ENCODE measurements at places on chromosomes 13 and 19.

DNA sequence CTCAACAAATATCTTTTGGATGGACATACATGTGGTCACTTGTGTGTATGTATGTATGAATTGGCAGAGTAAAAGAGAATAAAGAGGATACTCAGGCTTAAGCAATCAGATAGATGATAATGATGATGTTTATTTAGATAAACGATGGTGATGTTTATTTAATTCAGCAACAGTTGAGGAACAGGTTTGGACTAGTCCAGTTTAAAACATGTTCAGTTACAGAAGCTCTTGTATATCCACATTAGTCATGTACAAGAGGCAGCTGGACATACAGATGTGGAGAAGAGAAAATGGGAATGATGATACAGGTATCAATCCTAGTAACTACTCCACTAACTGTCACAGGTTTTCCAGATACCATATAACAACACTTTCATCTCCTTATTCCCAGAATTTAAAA lies 232.1 kb downstream of the DIAPH3 start:
- no peak for DNase-seq

GRCh38 chr13:44664308-44664707 lies 88.2 kb upstream of the TSC22D1 start:
- no peak for DNase-seq

DNA sequence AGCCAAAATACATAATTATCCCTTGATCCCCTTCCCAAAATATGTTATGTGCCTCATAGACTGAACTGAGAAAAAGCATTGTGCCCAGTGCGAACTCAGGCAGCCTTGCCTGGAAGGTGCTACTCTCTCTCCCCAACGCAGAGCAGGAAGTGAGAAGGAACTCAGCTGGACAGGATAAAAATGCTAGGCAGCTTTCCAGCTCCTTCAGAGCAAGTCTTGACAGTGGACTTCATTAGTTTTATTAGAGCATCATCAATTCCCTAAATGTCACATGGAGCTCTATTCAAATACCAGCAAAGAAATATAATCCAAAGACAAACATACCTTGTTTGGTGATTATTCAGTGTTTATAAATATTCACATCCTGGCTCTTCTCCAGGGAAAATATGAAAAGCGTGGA lies 202.4 kb downstream of the RFC3 start:
- no peak for DNase-seq

DNA sequence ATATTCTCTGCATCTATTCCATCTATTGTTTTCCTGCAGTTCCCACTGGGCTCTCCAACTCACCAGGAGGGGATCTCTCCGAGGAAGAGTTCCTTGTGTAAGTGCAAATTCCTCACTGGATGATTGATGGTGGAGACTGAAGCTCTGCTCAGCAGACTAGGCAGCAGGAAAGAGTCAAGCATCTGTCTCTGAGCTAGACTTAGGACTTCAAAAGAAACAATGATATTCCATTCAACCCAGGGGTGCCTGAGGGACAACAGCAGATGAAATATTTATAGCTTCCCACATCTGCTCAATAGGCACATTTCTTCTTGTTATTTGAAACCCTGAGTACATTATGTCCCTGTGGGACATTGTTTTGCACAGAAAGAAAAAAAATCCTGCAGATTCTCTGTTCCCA lies at the start of the genes OR7A5 and OR7C1:
Gene OR7A5, minus strand, starts transcription at position 175 of the 400 bp plus-strand sequence. CDS start 6,944 bp downstream, outside the sequence.
Gene OR7C1, minus strand, starts transcription at position 175 of the 400 bp plus-strand sequence. CDS start 35,049 bp downstream, outside the sequence.
- no peak for DNase-seq

- no peak for DNase-seq
These were observed at the start of gene ZBTB32 for GRCh38 chr19:35704218-35704617. TSS of gene ZBTB32 (plus strand) at chr19:35704558. CDS start at chr19:35714627, 10,069 bp downstream.

- no peak for DNase-seq
These were observed 6.1 kb downstream of the TPRX1 start for GRCh38 chr19:47797996-47798903.

DNA sequence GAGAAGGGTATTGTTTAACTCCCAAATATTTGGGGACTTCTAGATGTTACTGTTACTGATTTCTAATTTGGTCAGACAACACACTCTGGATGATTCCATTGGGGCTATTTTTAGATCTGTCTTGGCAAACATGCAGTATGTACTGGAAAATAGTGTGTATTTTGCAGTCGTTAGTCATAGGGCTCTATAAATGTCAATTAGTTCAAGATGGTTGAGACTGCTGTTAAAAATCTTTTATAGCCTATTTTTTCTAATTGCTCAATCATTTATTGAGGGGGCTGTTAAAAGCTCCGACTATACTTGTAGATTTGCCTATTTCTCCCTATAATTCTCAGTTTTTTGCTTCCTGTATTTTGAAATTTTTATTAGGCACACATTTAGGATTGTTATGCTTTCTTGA lies 31.4 kb downstream of the PPP5C start:
- peak; percentile 44 for DNase-seq

GRCh38 chr19:31110336-31110735 lies 238.9 kb downstream of the TSHZ3 start:
- no peak for DNase-seq

DNA sequence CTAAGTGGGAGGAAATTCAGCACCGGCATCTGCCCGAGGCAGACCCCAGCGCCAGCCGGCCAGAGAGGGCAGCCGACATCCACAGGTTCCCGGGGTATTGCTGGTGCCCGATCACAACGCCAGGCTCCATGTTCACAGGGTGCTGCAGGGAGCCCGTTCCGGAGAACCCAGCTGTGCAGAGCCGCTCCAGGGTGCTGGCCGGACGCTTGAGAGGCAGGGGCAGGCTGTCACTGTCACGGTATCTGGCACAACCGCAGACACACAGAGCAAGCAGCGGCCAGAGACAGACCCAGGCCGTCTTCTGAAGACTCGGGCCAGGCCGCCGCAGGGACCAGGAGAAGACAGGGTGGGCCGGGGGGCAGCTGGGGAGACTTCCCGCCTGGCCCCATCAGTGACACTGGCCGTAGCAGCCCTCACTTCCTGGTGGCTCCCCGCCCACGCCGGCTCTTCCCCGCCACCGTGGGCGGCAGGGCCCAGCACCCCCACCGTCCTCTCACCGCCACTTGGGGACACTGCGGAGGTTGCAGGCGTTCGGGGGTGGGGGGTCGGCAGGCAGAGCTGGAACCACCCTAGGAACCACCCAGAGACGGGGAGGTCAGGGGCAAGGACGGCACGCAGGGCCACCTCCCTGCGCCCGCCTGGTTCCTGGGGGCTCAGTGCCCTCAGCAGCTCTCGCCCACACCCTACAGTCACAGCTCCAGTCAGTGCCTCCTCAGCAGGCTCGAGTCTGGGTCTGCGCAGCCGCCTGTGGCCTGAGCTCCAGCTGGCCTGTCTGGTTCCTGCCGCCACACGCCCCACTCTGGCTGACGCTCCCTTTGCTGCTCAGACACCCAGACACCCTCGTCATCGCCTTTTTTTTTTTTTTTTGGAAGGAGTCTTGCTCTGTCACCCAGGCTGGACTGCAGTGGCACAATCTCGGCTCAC lies 3.8 kb downstream of the RNF126 start:
- no peak for DNase-seq

DNA sequence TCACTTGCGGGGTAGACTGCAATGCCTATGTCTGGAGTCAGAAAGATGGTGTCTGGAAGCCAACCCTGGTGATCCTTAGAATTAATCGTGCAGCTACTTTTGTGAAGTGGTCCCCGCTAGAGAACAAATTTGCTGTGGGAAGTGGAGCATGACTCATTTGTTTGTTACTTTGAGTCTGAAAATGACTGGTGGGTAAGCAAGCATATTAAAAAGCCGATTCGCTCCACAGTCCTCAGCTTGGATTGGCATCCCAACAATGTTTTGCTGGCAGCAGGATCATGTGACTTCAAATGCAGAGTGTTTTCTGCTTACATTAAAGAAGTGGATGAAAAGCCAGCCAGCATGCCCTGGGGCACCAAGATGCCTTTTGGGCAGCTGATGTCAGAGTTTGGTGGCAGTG lies 9.5 kb upstream of the ERVV-1 start:
- DNase-seq, result no peak

DNA sequence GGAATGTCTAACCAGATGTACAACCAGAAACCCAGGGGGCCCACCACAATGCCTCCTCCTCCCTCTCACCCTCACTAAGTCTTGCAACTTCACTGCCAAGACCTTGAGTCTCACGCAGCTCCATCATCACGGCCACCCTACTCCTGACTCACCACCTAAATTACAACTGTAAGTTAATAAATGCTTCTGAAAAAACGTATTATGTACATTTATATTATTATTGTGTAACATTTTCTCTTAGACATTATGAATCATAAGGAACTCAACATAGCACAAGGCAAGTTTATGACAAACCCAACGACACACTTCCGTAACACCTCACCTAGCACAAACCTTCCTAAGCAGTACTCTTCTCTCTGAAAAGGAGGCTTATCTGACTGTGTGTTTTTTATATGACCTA lies 20.7 kb downstream of the MIPEP start:
- no peak for DNase-seq

DNA sequence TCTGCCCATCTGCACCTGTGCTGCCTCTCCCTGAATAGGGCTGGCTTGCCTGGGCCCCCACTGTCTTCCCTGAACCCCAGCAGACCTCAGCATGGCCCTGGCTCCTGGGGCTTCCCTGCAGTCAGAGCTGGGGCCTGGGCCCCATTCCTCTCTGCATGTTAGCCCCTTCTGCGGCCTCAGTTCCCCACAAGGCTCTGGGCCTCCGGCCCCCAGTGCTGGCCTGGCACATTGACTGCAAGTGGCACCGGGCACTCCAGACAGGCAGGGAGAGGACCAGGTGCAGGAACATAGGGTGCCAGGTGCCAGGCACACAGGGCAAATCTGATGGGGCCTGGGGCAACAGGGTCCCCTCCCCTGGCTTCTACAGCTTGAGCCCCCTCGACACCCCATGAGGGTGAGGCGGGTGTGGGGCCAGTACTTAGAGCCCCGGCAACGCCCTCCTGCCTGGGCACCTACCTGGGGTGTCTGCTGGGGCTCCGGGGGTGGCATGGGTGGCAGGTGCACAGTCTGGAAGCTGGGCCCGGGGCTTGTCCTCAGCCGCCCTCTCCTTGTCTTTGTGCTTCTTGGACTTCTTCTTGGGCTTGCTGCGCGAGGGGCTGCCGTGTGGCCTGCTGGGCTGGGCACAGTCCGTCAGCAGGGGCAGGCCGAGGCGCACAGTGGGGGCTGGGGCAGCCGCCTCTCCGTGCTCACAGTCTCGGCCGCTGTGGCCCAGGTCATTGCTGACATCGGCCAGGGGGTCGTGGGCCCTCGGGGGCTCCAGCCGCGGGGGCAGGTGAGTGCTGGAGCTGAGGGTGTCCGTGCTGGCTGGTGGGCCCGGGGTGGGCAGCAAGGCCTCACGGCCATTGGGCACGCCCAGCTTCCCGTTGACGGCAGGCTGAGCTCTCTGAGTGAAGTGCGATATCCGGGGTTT lies 12.3 kb upstream of the ISYNA1 start:
- no peak for DNase-seq

DNA sequence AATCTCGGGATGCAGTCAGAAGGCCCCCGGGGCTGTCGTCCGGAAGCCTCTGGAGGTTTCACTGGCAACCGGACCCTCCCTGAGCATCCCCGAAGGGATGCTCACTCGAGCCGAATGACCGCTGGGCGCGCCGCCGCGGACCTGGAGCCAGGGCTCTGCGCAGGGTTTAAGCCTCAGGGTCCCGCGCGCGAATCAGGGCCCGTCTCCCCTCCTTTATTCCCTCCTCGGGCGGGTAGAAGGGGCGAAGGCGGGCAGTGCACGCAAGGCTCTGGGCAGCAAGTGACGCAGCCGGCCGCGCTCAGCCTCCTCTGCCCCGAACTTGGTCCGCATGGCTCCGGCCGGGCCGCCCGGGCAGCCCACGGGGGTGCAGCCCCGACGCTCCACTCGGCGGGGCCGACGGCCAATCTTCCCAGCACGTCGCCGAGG lies 572 bp downstream of the SHISA2 start:
- DNase-seq, result no peak

GRCh38 chr19:10624585-10624984 lies 768 bp upstream of the SLC44A2 start:
- no peak for DNase-seq

GRCh38 chr13:106464076-106464475 lies 71.4 kb downstream of the EFNB2 start:
- DNase-seq, result no peak

DNA sequence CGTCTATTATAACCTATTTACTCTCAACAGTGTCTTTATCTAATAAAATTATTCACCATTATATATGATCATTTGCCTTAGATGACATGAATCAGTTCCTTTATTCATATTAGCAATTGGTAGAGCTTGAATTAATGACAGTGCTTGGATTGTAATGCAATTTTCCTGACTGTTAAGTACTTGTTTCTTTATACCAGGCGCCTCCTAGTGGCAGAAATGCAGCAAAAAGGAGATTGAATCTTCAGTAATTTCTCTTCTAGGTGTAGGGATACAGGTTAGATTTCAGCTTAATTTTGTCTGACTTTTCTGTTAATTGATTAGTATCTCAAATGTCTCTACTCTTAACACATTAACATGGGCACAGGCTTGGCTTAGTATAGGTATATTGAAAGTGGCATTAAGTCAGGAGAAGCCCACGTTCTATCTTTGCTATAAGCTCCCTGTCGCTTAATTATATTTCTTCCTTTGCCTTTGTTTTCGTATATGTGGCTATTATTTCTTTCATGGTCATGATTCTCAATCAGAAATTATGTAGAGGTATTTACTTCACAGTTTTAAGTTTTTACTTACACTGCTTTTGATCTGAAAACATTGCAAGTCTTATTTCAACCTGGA lies 9.1 kb upstream of the LHFPL6 start:
- peak; percentile 73 for DNase-seq

DNA sequence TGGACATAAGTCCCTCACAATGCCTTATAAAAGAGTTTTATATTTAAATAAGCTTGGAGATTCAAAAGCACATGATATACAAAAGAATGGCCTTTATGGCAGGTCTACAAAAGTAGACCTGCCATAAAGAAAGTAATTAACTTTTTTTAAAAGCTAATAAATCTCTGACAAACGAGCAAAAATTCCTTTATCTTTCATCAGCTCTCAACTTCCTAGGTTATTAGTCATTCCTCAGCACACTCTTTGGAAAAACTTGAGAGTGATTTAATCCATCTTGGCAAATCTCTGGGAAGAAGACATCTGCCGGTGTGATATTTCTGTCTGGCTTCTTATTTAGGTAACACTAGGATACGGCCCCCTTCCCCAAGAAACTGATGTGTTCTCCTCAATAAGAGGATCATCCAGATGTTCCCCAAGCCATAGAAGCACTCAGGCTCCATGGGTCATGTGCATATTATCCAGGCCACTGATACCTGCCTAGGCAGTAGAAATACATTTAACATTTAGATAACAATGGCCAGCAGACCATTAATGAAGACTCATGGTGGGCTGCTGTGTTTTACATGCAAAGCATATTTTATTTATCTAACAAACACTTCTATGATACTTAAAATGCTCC lies 372.7 kb downstream of the LIG4 start:
- DNase-seq, result no peak

- DNase-seq, result no peak
These were observed 87.4 kb upstream of the UFM1 start for GRCh38 chr13:38262211-38262610.

DNA sequence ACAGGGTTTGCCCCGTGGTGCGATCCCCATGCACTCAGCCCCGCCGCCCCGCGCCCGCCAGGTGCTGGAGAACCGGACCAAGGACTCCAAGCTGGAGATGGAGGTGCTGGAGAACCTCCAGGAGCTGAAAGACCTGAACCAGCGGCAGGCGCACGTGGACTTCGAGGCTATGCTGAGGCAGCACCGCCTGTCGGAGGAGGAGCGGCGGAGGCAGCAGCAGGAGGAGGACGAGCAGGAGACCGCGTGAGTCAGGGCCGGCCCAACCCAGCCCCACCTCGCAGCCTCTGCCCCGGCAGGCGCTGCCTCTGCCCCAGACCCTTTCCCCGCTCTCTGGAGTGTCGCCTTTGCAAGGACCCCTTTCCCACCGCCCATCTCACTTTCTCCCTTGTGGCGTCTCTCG lies 11.3 kb downstream of the YJU2 start:
- no peak for DNase-seq

GRCh38 chr13:24165746-24166145 lies 5.2 kb downstream of the SPATA13 start:
- DNase-seq, result no peak

- no peak for DNase-seq
These were observed 1585.4 kb downstream of the EFNB2 start for GRCh38 chr13:104949840-104950740.
